ENCODE measurements at places on chromosomes 1 and 21.
A peak's percentile ranks its signal among the peaks of the same experiment; 100 is the strongest.

GRCh38 chr1:24535021-24535424 is 20.9 kb upstream of the NCMAP start:
- no peak for DNase-seq

- no peak for DNase-seq
These were observed 3.6 kb downstream of the PERM1 start for GRCh38 chr1:978069-978834.

- no peak for DNase-seq
These were observed 46.1 kb downstream of the CAMTA1 start for GRCh38 chr1:6831366-6831765.

GRCh38 chr1:239719642-239720258 is 333.4 kb downstream of the CHRM3 start:
- no peak for DNase-seq

GRCh38 chr21:34510148-34511142 is 1.6 kb downstream of the KCNE1 start:
- DNase-seq = peak; percentile 50

- DNase-seq = no peak
These were observed 71.7 kb upstream of the WDR26 start for GRCh38 chr1:224506141-224506814.

DNA sequence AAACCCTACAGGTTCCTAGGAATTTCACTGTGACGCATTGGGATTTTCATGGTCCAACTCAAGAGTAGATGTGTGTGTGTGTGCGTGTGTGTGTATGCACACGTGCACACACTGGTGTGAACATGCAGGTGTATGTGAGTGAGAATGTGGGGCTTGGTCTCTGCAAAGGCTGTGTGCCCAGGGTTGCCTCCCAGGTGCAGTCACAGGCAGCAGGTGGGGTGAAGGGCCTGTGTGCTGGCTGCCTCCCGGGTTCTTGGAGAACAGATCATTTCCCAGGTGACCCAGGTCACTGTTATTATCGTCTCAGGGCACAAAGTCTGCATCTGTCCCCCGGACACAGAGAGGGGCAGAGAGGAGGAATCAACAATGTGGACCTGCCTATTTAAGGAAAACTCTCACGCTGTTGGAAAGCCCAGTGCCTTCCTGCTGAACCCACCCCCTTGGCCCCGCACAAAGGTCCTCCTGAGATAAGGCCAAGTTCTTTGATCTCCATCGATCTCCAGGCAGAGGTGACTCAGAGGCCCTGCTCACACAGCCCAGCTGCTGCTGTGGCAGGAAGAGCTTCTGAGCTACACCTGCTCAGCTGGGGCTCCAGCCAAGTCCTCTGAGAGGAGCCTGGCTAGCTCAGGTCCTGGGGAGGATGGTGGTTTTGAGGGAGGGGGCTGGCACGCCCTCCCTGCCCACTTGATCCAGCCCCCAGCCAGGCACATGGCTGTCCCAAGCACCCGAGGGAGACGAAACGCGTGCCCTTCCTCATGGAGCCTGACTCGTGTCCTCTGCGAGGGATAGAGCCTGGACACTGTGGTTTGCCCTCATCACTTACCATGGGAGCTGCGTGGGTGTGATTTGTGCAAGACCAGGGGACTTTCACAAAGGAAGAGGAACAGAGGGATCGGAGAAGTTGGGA is 134.0 kb upstream of the ARHGEF16 start:
- no peak for DNase-seq

DNA sequence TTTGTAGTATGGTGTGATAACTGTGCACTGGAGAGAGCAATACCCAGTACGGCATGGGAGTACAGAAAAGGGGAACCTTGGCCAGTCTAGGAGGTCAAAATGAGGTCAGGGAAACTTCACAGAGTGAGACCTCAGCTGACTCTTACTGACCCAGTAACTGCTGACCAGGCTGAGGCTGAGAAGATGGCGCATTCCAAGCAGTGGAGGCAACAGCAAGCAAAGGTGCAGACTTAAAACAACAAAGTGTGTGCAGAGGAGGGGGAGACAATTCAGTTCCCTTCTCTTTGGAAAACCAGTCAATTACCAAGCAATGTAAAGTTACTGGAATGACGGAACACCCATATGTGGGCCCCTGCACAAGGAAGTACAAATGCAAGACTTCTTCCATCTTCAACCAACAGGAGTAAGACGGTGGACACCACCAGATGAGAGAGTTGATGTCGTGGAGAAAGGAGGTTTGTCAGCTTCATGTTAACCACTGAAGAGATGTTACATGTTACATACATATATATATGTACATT is 54.6 kb upstream of the PRDX6 start:
- DNase-seq = no peak

DNA sequence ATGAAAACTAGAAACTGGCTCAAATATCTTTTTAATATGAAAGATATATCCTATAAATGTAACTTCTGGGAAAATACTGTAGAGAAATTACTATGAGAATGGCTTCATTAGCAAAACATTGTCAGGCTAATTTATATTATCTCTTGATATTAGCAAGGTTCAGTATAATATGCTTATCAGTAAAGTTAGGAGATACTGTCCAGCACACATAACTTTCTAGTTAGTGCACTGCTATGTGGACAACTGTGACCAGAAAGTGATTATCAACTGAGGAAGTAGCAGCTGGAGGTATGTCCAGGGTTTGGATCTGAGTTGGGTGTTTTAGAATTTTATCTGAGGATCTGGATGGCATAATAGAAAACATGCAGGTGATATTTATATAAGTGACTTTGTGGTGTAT is 7.5 kb downstream of the LRRC8C start:
- no peak for DNase-seq

- DNase-seq = no peak
These were observed 51.1 kb downstream of the SWT1 start for GRCh38 chr1:185207980-185208602.

DNA sequence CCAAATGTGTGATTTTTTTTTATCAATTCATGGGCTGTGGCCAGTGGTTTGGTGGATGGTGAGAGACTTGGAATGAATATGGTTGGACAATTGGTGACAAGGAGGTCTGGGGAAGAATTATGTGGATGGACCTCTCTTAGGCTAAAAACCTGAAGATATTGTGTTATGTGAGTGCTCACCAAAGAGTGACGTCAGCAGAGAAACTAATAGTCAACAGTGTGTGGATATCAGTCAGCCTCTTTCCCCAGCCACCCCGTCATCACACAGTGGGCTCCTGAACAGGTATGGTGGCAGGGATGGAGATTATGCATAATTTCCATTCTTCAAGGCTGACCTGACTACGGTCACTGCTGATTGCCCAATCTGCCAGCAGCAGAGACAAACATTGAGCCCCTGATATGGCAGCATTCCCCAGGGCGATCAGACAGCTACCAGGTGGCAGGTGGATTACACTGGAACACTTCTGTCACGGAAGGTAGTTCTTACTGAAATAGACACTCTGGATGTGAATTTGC is 9.2 kb upstream of the OR2G2 start:
- DNase-seq = no peak

DNA sequence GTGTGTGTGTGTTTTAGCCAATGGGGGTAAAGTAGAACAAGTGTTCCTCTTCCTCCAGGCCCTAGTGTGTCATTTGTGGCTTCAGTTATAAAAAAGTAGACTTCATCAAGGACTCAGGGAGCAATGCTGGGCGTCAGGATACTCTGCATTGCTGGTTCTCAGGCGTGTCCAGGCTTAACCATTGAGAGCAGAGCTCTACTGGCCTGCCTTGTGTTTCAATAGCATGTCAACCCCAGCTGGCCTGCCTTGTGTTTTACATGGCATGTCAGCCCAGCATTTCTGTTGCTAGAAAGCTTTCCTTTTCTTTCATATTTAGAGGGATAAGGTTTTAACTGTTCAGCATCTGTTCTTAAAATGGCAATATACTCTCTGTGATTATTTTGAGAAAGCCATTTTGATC is 117.6 kb upstream of the TMPRSS15 start:
- DNase-seq = no peak

DNA sequence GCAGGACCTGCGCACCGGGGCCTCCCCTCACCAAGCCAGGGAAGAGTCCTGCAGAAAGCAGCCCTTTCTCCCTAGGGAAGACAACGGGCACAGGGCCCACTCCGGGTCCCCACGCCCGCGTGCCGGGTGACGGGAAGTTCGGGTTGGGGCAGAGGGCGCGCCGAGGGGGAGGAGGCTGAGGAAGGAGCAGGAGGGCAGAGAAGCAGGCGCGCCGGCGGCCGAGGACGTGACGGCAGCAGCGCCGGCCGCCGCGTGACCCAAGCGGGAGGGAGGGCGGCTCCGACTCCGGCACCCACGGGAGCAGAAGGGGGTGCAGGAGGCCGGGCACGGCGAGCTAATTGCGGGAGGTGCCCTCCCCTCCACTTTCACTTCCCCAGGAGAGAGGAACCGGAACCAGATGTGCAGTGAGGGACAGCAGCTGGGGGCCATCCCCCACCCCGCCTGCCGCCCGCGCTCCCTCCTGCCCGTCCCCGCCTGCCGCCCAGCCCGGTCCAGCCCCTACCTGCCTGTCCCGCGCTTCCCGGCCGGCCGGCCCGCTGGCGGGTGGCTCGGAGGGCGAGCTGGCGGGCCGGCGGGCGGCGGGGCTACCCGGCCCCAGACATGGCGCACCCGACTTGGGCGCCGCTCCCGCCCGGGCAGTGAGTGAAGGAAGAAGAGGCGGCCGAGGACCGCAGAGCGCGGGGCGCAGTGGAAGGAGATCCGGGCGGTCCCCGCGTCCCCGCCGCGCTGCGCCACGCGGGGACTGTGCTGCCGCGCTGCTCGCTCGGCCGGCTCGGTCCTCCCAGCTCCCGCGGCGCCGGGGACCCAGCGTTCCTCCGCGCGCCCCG is 510 bp downstream of the DENND4B start:
- DNase-seq = peak; percentile 88

GRCh38 chr1:186798960-186799688 is 29.6 kb upstream of the PLA2G4A start:
- DNase-seq = no peak

DNA sequence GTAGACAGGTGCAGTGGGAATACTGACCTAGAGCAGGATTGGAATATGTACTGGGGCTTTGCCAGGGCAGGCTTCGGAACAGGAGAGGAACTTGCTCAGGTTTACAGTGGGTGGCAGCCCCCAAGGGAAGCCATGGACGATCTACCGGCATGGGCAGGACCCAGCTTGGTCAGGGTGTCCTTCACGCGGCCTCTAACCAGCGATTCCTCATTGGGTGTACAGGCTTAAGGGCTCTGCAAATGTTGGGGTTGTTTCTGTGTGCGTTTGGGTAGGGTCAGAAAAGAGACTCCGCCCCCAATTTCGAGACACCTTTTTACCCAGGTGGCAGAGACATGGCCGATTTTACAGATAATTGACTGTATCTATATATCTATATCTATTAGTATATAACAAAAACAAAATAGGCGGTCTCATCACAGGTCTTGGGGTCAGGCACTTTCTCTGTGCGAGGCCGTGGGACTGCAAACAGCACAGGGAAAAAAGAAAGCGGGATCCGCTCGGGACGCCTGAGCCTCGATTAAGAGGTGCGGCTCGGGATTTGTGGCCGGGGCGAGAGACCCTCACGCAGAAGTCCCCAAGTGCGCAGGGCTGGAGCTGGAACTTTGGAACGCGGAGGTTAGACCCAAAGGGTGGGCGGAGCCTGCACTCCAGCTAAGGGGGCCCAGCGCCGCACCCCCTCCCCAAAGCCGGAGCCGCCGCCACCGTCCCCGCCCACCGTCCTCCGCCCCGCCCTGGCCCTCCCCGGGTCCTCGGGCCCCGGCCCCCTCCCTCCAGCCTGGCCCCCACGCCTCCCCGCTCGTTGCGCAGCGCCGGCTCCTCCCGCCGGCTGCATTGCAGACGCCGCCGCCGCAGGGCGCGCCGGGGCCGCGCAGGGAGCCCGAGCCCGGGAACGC is 67.5 kb upstream of the VAMP3 start:
- DNase-seq = peak; percentile 81

- DNase-seq = no peak
These were observed 14.3 kb upstream of the KCNK1 start for GRCh38 chr1:233599542-233600073.

All from D341Med (cell line).